HCT116 (cell line): ENCODE measurements at places on chromosomes 12 and 14.

DNA sequence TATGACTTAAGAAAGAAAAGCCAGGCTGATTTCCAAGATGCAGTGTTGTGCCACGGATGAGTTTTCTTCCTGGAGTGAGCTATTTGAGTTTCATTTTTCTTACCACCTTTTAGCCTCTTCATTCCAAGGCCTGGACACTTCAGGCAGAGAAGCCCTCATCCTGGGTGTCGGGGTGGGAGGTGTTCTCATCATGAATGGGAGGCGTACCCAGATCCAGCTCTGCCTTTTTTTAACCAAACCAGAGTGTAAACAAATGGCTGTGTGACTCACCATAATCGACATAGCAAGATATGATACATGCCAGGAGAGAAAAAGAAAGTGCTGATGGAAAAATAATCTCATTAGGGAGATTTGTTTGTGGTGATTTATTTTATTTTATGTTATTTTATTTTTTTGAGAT lies 79.9 kb downstream of the ARF6 start:
- peak; percentile 71 for DNase-seq

- DNase-seq: no peak
Observed at GRCh38 chr14:71089971-71090370, 182.7 kb downstream of the PCNX1 start.

DNA sequence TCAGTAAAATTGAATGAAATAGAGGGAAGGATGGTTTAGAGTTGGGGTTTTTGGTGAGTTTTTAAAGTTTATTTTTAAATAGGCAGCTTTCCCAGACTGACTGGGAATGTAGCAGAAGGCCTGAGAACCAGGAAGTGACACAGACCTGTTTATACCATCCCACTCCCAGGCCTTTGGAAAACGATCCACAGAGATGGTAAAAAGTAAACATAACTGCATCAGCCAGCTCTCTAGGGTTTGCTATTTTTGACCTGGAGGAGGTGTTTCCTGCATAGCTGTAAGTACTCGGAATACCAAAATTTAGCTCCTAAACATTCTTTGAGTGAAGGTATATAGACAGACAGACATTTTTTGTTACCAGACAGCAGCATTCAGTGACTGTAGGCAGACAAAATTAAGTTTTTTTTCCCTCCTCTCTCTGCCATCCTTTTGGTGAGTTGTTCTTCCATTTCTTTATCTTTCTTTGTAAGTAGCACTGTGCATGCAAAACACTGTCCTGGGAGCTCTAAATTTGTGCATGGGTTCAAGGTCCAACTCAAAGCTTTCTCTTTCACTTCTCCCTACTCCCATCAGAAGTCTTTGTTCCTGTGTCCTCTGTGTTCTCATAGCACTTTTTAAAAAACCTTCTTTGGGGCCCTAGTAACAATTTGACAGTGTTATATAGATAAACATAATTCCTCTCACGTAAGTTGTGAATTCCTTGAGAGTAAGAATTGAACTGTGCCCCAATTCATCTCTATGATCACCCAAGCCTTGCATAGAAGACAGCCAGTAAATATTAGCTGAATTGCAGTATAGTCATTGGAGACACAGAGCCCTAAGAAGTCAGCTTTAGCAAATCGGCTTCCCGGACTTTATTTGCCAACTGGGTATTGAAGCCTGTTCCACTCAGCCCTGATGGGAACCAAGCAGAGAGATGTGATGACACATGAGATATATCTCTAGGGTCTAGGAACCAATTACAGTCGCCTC lies 37.4 kb downstream of the SUSD6 start:
- no peak for DNase-seq

GRCh38 chr12:20196767-20197166 lies 171.6 kb upstream of the PDE3A start:
- no peak for DNase-seq

DNA sequence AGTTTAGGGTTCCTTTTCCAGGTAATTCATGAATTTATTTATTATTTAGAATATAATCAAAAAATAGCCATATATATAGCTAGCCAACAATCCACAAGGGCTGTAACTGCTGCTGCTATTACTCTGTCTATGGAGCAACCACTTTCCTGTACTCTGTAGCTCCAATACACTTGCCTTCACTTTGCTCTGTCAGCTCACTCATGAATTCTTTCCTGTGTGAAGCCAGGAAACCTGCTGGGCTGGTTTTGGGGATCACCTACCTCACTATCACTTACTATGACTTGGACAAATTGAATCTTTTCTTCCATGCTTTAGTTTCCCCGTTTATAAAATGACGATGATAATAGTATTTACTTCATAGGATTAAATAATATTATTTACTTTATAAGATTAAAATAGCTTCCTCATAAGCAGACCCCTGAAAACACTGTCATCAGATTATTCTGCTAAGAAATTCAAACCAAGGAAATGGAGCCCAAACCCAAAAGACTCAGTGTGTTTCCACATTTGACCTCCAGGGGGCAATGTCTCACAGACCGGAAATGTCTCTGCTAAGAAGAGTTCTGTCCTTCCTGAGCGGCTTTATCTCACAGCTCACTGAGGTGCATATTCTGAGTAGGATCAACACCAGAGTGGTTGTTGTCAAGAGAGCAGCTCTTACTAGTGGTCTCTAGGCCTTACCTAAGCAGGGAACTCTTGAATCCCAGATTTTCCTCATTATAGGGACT lies 457.1 kb downstream of the DAD1 start:
- DNase-seq: no peak

- no peak for DNase-seq
Observed at GRCh38 chr12:5478081-5478706, 46.3 kb downstream of the NTF3 start.

DNA sequence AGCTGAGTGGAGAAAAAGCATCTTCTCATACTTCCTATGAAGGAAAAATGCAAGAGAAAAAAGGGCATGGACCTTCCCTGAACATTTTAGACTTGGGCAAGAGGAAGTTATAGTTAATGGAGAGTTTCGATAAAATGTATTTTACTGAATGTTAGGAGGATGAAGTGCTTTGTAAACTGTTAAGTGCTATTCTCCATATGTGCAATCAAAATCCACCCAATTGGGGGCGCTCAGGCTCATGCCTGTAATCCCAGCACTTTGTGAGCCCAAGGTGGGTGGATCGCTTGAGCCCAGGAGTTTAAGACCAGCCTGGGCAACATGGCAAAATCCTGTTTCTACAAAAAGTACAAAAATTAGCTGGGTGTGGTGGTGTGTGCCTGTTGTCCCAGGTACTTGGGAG lies 1.9 kb upstream of the CNPY2 start:
- DNase-seq: no peak

DNA sequence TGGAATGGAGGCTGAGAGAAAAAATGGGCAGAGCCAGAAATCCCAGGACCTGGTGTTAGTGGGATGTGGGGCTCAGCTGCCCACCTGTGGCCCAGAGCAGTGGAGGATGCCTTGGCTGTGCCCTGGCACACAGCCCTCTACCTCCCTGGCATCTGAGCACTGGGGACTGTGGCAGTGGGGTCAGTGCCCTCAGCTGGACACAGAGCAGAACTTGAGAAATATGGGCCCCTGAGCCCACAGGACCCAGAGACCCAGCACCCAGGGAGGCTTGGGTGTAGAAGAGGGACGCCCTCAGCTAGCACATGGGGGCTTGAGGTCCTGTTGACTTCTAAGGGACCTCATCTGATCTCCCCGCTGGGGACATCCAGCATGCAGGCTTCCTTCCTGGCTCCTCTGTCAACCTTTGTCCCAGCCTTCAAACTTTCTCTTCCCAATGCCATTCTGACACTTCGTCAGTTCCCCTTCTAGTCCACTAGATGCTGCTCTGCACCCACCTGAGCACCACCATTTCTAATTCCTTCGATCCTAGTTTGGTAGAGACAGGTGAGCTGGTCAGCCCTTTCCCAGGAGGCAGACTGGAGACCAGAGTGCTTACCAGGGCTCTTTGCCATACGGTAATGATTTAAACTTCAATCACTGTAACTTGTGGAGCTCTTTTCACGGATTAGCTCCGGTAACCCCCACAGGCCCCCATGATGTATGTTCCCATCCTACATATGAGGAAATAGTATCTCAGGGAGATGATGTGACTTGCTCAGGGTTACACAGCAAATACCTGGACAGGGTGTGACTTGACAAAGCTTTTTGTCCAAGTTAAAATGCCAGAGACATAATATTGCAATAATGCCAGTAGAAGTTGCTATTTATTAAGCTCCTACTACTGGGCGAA lies 143.7 kb downstream of the ASCL4 start:
- peak; percentile 32 for DNase-seq

DNA sequence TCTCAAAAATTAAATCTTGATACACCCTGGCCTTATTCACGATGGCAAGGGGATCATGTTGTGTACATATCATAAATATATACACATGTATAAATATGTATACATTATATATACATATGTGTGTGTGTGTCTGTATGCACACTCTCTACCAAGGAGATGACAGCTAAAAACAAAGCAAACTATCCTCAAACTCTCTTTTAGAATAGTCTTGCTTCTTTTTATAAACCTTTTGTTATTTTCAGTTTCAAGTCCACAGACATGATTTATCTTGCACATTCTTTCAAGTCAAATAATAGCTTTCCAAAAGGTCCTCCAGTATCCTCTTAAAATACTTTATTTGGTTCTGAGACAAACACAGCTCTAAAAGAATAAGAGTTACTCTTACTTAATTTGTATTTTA lies 8.4 kb downstream of the ANO6 start:
- DNase-seq: no peak

DNA sequence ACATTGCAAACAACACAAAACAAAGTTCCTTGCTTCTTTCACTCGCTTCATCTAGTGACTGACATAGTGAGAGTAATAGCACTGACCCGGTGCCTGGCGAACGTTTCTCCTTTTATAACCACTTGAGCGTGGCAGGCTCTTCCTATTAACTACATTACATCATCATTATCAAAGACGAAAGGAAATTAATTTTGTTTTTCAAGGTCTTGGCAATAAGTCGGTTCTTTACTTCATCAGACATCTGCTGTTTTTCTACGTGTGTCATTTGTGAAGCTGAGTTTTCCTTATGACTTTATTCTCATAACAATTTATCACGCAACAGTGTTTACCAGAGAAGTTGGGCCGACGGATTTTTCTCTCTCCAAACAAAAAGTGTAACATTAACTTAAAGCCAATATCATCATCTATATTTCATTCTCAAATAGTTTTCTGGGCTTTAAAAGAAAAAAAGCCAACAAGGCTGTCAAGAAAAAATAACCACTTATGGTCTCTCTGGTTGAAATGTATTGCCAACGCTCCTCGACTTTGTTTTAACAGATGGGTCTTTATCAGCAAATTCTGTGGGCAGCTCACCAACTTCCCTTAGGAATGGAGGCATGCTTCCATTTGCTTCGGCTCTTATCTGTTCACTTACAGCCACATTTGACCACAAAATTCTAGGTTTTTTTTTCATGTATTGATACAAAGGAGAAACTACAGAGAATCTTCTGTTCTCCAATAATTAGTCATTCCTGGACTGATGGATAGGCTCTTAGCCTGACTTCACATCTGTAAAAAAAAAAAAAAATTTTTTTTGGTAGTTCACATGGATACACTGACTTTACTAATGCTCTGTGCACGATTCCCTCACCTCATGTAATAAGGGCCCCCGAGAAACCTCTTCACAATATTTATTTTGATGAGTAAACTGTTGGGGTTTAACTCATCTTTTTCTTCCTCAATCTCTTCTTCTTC lies 97.1 kb upstream of the CDKN3 start:
- no peak for DNase-seq

- DNase-seq: no peak
Observed at GRCh38 chr12:51219322-51219721, 1.5 kb upstream of the POU6F1 start.

GRCh38 chr14:52046376-52046917 lies 22.4 kb downstream of the NID2 start:
- no peak for DNase-seq

DNA sequence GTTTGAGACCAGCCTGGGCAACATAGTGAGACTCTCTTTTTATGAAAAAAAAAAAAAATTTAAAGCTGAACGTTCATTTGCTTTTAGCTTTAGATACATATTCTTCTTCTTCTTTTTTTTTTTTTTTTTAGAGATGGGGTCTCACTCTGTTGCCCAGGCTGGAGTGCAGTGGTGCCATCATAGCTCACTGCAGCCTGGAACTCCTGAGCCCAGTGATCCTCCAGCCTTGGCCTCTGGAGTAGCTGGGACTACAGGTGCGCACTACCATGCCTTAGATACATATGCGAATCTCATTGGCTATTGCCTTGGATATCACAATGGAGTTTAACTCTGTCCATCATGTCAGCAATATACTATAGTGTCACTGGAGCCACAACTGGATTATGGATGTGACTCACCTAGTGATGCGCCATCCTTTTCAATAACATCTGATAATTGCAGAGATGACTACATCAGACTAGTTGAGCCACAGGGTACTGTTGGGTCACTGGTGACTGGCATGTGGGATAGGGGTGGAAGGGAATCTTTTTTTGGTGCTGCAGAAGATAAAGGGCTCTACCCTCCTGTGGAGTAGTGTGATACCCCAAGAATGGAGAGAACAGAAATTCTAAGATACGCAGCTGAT lies 2.7 kb upstream of the ADIPOR2 start:
- no peak for DNase-seq

GRCh38 chr12:76259660-76260389 lies 88.4 kb downstream of the BBS10 start:
- no peak for DNase-seq

GRCh38 chr12:7656121-7656520 lies 9.6 kb downstream of the APOBEC1 start:
- no peak for DNase-seq

- DNase-seq: no peak
Observed at GRCh38 chr12:109873653-109874052, 6.7 kb downstream of the GLTP start.

GRCh38 chr12:116598311-116599284 lies 39.4 kb downstream of the MAP1LC3B2 start:
- DNase-seq: no peak

DNA sequence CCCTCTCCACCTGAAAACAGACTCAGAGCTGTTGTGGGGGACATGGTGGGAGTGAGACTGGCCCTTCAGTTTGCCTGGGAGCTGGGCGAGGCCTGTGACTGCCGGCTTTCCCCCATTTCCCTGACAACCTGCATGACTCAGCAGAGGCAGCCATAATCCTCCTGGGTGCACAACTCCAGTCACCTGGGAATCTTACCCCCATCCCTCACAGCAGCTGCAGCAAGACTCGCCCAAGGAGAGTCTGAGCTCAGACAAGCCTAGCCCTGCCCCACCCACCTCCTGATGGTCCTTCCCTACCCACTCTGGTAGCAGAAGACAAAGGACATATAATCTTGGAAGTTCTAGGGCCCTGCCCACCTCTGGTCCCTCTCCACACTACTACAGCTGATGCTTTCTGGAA lies 207.3 kb upstream of the ARID2 start:
- DNase-seq: no peak

GRCh38 chr12:21940549-21941505 lies at the start of gene ABCC9:
Gene ABCC9 (minus strand): TSS chr12:21941426. CDS start chr12:21936674, 4,752 bp downstream.
- no peak for DNase-seq

DNA sequence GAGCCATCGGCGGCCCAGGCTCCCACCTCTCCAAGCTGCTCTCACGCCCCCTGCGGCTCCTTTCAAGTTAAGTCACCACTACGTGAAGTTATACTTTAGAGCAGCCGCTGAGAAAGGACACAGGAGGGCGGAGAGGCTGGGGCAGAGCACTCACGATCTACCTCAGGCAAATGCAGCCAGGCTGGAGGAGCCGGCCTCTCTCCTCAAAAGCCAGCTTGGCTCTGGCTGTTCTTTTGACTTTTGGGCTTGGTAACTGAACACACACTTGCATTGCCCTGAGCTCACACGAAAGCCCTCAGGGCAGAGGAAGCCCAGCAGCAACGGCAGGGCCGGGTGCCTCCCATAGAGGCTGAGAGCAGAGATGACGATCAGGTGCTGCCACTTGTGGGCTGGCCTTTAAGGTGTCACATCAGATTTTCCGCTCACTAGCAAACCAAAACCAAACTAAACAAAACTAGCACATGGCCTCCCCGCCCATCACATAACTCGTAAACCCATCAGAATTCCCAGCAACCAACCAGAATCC lies 75.2 kb downstream of the PITPNM2 start:
- DNase-seq: no peak
